Adipocyte (in vitro differentiated cells): ENCODE measurements at places on chromosomes 4 and X.

- no peak for DNase-seq
Measured at GRCh38 chr4:118773429-118773792, 62.5 kb downstream of the SEC24D start.

DNA sequence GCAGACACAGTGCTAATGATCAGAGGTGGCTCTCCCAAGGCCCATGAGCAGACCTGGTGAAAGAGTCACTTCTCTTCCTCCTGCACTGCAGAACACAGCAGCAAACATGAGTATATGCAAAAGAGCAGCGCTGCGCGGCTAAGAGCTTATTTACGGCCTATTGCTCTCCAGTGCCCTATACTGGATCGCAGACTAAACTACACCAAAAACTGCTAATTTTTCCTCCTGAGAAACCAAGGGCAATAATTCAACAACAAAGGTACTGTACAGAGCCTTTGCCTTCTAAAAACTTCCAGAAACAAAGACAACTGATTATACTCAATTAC, 702.5 kb downstream of the ARAP2 start:
- no peak for DNase-seq

- DNase-seq, result peak; percentile 67
Measured at GRCh38 chr4:13921805-13922204, 294.3 kb upstream of the BOD1L1 start.

DNA sequence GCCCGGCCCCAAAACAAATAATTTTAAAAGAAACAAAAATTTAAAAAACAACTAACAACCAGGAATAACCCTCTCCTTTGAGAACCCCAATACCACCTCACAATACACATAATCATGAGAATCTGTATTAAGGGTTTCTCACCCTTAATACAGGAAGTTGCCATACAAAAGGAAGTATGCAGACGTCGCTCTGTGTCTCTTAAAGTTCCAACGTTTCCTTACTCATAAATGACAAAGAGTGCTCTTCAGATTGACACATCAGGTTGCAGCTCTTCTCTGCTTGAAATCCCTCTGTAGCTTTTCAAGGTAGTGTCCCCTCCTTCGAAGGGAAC, 73.9 kb upstream of the IRF2 start:
- DNase-seq, result no peak
